T-helper 1 cell (primary cell): ENCODE measurements at places on chromosomes 1 and 21.

DNA sequence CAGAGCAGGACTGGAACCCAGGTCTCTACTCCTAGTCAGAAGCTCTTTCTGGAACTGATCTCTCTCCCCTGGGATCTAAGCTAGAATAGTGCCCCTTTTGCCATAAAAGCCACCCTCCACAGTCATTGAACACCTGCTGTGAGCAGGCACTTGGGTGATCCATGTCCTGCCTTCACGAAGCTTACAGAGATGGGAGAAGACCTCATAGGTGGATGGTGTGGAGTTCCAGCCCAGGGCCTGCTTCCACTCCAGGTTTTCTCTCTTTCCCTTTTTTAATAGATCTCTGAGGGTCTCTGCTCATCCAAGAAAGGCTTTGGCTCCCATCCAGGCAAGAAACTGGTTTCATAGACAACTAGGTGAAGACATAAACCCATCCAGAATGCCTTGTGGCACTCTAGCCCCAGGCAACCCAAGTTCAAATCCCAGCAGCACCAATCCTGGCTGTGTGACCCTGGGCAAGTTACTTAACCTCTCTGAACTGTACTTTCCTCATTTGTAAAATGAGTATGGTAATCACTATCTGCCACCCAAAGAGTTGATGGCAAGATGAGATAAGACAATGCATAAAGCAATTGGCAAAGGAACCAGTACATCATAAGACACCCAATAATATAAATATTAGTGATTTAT is 46.4 kb upstream of the TMEM51 start:
- DNase-seq = no peak

DNA sequence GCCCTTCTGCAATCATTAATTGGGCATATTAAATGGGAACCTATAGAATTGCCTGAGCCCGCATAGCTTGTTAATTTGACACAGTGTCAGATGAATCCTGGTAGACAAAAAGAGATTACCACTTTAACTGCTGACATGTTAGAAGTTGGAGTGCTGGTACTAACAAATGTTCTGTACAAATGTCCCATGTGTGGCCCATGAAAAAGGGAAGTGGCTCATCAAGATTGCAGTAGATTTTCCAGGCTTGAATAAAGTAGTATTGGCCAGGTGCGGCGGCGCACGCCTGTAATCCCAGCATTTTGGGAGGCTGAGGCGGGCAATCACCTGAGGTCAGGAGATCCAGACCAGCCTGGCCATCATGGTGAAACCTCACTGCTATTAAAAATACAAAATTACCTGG is 45.6 kb downstream of the GNPAT start:
- DNase-seq = no peak

GRCh38 chr1:119160409-119160808 is 20.0 kb upstream of the WARS2 start:
- DNase-seq = no peak

- DNase-seq = no peak
Measured at GRCh38 chr1:151992303-151993083, 1.2 kb downstream of the S100A10 start.

DNA sequence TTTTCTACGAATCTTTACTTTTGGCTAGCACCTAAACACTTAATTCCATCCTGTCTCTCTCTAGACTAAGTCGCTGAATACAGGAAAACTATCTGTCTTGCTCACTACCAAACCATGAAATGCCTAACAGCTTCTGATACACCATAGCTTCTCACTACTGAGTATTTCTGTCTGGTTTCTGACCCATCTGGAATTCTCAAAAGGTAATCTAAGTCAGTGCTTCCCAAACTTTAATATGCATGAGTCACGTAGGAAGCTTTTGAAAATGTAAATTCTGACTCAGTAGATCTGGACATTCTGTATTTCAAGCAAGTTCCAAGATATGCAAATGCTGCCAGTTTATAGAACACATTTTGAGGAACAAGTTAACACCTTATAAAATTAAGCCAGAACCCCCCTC is 9.2 kb upstream of the OVGP1 start:
- DNase-seq = no peak

GRCh38 chr1:234331507-234331906 is 41.7 kb upstream of the COA6 start:
- DNase-seq = no peak

GRCh38 chr21:39568361-39568760 is 44.4 kb upstream of the B3GALT5 start:
- no peak for DNase-seq

DNA sequence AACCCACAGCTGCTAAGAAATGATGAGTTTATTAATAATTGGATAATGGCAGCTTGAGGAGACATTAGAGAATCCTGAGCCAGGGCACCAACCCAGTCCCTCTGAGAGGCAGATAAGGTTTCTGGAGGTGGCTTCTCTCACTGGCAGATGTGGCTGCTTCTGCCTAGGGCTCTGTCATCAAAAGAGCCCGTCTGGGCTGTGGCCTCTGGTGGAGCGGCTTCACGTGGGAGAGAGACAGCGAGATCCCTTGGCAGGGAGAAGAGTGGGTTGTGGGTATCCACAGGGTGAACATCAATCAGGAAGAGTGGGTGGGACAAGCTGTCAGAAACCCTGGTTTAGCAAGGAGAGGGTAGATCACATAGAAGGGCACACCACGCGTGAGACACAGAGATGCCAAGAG is 30.0 kb downstream of the VWA5B1 start:
- DNase-seq = no peak

- DNase-seq = no peak
Measured at GRCh38 chr1:241934866-241935265, 22.7 kb upstream of the BECN2 start.

- DNase-seq = no peak
Measured at GRCh38 chr1:90821788-90822359, 104.8 kb upstream of the BARHL2 start.

DNA sequence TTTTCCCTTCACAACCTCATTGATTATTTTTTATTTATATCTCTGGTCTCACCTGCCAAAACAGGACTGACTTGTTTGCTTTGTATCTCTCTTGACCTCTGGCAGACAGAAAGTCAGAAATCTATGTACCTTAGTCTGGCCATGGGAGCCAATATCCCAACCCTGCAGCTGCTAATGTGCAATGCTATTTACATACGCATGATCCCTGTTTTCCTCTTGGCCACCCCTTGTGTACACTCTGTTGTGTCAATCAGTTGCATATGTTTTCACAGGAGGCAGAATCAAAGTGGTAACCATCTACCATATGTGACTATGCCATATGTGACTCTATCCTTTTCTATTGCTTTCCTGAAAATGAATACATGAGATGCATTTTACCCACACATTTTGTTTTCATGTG is 688.8 kb downstream of the PLA2G4A start:
- DNase-seq = no peak

DNA sequence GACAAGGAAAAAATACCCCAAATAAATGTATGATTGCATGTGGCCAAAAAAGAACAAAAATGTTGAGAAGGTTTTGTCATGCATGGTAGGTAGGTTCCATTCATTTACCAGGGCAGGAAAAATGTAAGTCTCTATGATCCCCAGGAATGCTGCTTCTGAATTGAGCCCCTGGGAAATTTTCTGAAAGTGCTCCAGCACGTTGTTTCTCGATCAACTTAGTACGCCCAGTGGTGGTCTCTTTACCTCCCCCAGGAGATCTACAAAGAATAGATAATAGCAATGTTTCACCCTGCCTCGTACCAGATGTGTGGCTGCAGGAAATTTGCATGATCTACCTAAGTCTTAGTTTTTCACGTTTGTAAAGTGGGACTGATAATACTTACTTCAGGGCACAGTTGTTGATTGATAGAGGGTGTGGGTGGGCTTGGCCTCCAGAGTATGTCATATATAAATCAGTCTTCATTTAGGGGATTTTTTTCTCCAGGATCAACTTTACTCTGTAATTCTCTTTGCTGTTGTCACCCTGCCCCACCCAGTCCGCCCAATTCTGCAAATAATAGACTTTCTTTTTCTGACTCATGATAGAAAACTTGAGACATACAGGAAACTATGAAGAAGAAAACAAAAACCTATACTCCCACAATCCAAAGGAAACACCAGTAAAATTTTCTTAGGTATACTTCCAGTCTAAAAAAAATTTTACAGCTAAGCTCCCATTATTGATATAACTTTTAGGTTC is 462.0 kb upstream of the RUNX1 start:
- no peak for DNase-seq
